ENCODE measurements at places on chromosomes 2 and 18.

- DNase-seq: no peak
These were observed 56.9 kb downstream of the PLA2R1 start for GRCh38 chr2:160005476-160005875.

- no peak for DNase-seq
These were observed 45.1 kb upstream of the TNFRSF11A start for GRCh38 chr18:62280058-62280457.

DNA sequence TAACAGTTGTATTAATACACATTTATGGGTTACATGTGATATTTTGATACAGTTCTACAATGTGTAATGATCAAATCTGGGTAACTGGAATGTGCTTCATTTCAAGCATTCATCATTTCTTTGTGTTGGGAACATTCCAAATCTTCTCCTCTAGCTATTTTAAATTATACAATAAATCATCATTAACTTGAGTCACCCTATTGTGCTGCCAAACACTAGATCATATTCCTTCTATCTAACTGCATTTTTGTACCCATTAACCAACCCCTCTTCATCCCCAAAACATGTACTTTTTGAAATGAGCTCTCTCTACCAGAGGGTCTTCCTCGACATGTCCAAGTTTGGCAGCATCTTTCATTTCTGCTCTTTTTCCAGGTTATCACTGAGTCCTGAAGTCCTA, 81.1 kb upstream of the TTC39C start:
- DNase-seq: peak; percentile 55

- DNase-seq: peak; percentile 66
These were observed 332.9 kb downstream of the CDH2 start for GRCh38 chr18:27843783-27844777.

DNA sequence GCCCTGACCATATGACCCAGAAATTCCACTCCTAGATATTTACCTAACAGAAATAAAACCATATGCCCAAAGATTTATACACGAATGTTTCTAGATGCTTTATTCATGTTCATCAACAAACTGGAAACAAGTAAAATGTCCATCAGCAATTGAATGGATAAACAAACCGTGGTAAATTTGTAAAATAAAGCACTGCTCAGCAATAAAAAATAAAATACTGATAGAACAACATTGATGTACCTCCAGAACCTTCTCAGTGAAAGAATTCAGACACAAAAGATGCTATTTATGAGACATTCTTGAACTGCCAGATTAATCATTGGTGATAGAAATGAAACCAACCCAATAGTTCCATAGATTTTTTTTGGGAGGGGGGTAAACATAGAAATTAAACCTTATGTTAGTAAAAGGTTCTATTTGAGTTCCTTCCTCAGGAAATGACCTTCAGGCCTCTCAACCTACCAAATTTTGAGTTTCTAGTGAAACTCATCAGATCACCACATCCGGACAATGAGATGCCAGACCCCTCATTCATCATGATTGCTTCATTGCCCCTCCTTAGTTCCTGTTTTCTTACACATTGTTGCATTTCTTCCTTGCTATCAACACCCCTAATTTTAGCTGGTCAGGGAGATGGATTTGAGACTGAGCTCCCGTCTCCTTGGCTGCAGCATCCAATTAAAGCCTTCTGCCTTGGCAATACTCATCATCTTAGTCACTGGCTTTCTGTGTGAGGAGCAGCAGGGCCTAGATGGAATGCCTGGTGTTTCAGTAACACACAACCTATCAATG, 203.5 kb downstream of the LPIN1 start:
- no peak for DNase-seq

DNA sequence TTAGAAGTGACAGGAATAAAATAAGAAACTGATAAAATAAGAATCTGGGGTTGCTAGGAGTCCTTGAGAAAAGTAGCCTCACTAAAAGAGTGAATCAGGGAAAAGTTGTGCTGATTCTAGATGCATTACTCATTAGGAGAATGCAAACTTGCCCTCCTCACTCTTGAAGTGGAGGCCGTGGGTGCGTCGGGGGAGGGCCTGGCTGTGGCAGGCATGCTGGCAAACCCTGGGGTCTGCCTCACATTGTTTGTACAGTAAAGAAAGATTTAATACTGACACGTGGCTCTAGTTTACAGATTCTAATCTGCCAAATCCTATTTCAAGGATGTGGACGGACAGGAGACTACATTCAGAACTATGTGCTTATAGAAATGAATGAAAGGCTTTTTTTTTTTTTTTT, 41.9 kb downstream of the TANC1 start:
- no peak for DNase-seq

- no peak for DNase-seq
These were observed 20.2 kb upstream of the TUBB6 start for GRCh38 chr18:12287684-12288402.

DNA sequence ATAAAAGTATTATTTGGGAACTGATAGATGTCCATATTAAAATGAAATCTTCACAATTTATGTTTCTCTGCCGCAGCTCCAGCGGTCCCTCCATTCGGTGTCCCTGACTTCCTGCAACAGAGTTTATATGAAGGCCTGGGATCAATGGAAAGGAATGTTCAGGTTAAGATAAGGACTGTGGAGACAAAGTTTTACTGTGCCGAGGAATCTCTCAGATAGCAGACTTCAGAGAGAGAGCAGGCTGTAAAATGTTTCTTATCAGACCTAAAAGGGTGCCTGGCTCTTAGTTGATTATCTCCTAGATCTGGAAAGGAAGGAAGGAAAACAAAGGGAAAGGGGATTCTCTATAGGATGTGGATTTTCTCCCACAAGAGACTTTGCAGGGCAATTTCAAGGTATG, 193.7 kb upstream of the PIEZO2 start:
- no peak for DNase-seq

GRCh38 chr2:143030127-143030526, 99.1 kb upstream of the ARHGAP15 start:
- no peak for DNase-seq

DNA sequence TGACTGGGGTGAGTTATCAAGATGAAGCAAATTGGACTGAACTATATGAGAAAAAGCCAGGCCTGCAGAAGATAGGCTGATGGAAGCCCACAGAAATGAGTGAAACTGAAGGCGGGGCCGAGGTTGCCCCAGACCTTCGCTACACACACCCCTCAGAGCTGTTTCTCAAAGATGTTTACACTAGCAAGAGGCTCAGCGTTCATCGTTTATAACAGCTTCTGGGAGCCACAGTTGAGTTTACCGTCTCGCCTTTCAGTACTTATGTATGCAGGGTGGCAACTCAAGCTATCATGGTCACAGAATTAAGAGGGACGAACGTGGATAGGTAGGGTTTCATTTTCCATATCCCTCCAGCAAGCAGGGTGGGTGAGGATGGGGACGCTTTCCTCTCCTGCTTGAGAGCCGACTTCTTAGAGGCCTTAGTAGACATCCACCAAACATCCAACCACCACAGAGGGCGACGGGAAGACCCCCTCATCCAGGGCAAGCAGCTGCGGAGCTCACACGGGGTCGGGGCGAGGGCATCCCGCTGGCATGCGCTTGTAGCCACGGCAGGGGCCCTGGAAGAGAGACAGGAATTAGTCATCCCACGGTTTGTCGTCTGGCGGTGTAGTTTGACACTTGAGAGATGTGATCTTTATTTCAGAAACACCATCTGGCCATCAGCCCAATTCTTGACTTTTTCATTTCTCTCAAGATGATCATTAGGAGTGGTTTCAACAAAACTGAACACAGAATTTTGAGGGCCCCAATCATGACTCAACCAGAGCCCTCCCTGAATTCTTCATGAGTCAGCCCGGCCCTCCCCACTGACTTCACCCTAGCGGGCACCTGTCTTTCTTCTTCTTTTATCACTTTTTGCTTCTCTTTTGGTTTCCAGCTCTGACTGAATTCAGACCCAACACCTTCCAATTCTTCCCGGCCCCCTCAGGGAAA, 109.1 kb upstream of the CTDP1 start:
- peak; percentile 69 for DNase-seq

DNA sequence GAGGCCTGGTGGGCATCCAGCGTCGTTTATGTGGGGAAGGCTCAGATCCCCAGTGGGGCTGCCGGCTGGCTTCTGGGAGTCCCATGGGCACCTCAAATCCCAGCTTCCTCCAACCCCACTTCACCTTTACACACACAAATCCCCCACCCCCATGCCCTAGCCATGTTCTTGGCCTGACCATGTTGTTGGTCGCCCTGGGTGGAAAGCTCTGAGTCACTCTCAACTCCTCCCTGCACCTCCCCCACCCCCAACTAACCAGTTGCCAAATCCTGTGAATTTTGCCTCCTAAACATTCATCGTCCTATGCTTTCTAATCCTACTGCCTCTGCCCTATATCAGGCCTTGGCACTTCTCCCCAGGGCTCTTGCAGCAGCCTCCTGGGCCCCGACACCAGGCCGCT, 6.4 kb downstream of the TNS1 start:
- no peak for DNase-seq

- no peak for DNase-seq
These were observed 35.0 kb downstream of the NEURL3 start for GRCh38 chr2:96470109-96470508.

DNA sequence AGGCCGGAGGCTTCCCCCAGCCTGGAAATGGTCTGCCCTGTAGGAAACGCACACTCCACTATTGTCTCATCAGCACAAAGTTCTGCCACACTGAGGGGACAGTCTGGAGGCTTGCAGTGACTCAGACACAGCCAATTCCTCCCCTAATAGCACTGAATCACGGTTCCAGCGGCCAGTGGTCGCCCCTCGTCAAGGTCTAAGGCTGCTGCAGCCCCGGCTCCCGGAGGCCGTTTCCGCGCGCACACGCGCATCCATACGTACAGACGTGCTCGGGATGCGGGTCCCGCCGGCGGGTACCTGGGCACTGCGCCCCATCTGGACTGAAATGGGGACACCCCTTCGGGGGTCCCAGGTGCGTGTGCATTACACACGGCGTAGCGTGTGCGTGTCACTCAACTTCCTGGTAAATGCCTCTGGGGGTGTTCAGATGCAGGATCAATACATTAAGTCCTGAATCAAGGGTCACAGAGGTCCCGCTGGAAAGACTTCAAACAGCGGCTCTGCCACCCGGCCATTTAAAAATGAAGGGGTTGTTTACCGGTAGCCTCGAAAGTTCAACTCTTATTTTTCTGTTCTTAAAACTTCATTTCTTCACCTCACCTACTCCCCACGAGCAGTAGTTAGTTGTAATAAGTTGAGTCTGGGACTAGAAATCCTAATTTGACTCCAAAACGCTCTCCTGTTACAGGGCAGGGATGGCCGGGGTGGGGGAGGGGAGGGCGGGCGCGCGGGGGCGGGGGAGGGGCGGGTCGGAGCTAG, 572 bp upstream of the ZNF516 start:
- no peak for DNase-seq

DNA sequence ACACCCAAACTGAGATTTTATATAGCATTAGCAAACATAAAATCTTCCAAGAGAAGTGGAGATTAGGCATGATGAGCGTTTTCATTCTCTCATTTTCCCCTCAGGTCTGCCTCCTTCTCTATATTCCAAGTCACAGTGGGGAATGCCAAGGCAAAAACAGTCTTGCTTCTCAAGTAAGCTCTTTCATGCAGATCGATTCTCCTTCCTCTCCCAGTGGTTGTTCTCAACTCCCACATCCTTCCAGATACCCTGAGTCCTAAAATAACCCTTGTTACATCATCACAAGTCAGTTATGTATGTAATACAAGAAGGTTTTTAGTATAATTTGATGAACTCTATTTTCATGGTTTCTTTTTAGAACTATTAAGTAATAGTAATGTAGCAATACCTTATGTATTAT, 150.6 kb downstream of the TXNL1 start:
- DNase-seq: no peak

- no peak for DNase-seq
These were observed 167.8 kb downstream of the NUP35 start for GRCh38 chr2:183292028-183292427.

DNA sequence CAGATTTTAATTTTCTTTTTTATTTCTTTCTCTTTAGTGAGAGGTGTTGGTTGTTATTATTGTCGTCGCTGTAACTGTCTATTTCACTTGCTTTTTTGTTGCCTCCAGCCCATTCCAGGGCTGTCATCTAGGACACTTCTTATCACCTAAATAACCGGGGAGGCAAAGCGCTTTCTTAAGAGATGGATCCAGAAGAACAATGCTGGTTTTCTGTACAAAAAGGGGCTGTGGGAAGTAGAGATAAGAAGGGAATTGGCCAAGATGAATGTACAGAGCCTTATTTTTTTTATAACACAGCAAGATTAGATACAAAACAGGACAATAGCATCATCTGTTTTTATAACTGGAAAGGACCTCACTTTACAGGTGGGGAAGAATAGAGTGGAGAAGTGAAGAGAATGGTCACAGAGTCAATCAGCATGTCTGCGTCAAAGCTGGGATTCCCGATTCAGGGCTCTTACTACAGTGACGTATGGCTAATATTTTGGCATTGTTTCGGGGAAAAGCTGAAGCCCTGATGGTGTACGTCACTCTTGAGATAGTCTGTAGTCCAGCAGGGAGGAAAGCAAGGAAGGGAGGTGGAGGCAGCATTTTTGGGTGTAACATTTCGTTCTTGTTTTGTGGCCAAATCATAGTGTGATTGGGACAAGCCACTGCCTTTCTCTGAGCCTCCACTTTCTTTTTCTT, 23.2 kb downstream of the IL1B start:
- DNase-seq: no peak

GRCh38 chr2:235235977-235236767, 257.7 kb upstream of the AGAP1 start:
- DNase-seq: no peak

DNA sequence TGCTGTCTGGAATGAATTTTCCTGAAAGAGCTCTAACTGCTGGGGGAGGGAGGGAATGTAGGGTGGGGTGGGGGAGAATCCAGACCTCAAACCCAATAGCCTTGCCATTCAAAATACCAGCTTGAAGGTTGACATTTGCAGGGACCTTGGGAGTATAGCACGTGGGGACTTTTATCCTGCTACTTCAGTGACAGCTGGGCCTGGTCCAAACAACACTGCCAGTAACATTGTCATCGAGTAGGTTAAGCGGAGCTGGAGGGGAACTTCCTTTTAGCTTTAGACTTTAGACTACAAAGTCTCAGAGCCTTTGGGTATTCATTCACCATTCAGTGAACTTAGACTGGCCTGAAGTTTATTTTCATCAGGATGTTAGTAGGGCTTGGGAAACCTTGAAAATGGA, 248.7 kb downstream of the MEIS1 start:
- DNase-seq: no peak

GRCh38 chr18:75089748-75090327, 119.1 kb downstream of the PTGR3 start:
- DNase-seq: no peak

DNA sequence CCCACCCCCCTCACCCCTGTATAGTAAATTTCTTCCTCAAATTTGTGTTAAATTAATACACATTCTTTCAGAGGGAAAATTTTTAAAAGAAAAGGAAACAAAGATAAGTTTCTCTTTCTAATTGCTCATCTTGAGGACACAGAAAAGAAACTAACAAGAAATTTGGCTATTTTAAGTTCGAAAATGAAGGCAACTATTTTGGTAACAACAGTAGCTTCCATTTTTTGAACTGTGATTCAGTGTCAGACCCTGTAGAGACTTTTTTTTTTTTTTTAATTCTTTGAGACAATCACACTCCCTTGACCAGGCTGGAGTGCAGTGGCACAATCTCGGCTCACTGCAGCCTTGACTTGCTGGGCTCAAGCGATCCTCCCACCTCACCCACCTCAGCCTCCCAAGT, 194.9 kb downstream of the SS18 start:
- no peak for DNase-seq

- DNase-seq: no peak
These were observed 30.2 kb downstream of the DIS3L2 start for GRCh38 chr2:231991664-231992063.

- DNase-seq: no peak
These were observed 70.6 kb downstream of the CERS6 start for GRCh38 chr2:168526641-168527040.
